NCI-H774 (cell line): ENCODE measurements at places on chromosomes 4 and X.

- no peak for DNase-seq
These were observed 20.4 kb upstream of the GDPD2 start for GRCh38 chrX:70402721-70403120.

GRCh38 chr4:184361443-184361842, 112.9 kb downstream of the IRF2 start:
- no peak for DNase-seq

DNA sequence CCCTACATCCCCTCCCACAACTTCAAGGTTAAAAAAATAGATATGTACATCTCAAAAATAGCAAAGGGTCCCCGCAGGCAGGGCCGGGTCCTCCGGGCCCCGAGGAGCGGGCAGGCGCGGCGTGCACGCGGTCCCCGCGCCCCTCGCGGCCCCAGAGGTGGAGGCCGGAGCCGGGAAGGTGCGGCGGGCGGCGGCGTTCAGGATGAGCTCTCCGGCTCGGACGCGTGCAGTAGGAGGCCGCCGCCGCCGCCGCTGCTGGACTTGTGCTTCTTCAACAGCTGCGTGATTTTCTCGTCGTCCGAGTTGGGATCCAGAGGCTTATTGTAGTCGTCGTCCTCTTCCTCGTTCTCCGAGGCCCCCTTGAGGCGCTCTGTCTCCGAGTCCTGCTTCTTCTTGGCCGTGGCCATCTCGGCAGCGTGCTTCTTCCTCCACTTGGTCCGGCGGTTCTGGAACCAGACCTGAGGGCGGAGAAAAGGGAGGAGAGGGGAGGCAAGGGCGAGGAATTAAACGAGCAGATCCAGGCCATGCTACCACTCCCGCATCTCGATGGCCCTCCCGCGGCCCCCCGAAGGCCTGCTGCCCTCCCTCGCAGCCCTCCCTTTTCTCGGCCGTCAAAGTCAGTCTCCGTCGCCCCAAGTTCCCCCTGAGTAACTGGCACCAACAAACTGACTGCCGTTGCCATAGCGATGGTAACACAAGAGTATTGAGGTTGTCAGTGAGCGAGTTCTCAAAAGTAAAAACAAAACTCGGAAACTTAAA, 5.8 kb downstream of the NKX6-1 start:
- DNase-seq = no peak

DNA sequence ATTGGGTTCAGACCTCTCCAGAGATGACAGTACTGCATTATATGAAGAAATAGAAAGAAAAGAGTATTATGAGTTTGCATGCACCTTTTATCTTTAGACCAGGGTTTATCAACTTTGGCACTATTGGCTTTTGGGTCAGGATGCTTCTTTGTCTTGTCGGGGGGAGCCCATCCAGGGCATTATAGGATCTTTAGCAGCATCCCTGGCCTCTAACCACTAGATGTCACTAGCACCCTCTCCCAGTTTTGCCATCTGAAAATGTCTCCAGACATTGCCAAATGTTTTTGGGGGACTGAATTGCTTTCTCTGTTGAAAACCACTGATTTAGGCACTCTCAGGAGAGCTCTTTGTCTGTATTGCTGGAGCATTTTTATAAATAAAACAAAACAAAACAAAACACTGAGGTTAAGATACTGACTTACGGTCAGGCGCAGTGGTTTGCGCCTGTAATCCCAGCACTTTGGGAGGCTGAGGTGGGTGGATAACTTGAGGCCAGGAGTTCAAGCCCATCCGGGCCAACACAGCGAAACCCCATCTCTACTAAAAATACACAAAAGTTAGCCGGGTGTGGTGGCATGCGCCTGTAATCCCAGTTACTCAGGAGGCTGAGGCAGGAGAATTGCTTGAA, 23.6 kb downstream of the CA5B start:
- DNase-seq = no peak

- DNase-seq = no peak
These were observed 58.6 kb upstream of the TLL1 start for GRCh38 chr4:165814256-165815020.

DNA sequence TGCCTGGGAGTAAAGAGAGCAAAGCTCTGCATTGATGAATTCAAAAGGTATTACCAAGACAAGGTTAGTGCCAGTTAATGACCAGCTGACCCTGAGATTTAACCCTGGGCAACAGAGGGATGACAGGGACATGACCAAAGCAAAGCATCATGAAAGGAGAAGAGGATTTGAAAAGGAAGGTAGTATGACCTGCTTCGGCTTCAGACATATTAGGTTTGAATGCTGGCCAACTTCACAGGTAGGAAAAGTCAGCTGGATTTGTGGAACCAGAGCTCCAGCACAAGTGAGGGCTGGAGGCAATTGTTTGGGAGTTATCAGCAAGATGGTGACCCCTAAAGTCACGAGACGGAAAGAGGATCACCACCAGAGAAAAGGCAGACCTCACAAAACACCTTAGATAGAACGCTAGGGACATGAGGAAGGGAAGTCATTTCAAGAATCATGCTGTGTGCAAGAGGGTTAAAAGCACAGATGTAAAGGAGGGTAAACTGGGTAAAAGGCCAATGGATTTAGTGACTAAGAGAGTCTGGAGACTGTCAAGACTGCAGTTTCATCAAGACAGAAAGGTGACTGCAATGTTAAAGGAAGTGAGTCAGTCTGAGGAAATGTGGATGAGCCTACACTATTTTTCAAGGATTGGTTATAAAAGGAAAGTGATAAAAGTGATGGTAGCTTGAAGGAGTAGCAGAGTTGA, 45.6 kb downstream of the SH3RF1 start:
- DNase-seq = no peak

DNA sequence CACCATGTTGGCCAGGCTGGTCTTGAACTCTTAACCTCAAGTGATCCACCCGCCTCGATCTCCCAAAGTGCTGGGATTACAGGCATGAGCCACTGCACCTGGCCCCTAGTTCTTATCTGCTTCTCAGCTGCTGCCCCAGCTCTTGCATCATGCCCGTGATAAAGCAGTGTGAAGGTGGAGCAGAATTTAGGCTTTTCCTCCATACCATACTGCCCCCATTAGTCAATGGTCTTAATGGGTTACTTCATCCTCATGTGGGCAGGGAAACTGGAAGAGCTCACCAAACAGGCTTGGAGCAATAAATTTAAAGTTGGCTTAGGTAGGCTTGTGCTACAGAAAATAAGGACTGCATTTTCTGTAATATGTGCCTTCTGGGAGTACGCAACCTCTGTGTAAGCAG, 636.9 kb upstream of the BOD1L1 start:
- no peak for DNase-seq

- peak; percentile 6 for DNase-seq
These were observed 3.5 kb downstream of the HUWE1 start for GRCh38 chrX:53682885-53683555.
